ENCODE measurements at places on chromosomes 12 and 14.

DNA sequence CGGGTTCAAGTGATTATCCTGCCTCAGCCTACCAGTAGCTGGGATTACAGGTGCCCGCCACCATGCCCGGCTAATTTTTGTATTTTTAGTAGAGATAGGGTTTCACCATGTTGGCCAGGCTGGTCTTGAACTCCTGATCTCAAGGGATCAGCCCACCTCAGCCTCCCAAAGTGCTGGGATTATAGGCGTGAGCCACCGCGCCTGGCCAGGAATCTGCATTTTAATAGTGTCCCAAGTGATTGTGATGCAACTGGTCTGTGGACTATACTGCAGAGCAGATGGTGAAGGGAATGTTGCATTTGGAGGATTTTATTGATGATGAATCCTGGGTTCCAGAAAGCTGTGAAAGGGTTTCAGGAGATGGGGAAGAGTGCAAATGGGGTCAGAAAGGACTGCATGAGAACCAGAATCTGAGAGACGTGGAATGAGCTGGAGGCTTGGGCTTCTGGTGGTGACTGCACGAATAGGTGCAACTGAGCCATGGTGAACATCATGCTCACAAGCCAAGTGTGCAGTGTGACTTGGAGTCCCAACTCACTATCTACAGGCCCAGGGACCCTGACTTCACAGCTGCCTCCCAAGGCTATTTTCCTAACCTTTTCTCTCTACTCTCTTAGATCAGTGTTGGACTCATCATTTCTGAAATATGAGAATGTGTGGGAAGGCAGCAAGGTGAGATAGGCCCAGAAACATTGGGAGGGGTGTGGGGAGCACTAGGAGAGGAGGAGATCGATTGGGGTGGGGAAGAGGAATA lies 4.5 kb downstream of the RPS26 start:
- no peak for DNase-seq

DNA sequence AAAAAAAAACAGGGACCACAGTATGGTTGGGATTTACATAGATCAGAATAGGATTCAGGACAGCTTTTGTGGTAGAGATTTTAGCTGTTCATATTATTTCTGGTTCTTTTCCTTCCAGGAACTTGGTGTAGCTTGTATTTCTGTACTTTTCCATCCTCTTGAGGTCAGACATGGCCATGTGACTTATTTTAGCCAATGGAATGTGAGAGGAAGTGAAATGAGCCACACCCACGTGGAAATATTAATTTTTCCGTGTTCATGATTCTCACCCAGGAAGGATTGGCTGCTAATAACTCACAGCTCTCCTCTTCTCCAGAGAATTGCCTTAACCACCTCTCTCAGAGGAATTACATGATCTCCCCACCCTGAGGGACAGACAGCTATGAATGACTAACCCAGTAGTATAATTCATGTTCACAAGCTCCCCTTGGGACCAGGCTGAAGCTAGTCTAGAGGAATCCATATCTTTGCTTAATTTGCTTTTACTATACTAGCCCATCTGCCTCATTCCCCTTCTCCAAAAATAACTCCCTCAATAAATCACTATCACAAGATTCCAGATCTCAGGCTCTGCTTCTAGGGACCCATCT lies 340.4 kb downstream of the NUAK1 start:
- no peak for DNase-seq

DNA sequence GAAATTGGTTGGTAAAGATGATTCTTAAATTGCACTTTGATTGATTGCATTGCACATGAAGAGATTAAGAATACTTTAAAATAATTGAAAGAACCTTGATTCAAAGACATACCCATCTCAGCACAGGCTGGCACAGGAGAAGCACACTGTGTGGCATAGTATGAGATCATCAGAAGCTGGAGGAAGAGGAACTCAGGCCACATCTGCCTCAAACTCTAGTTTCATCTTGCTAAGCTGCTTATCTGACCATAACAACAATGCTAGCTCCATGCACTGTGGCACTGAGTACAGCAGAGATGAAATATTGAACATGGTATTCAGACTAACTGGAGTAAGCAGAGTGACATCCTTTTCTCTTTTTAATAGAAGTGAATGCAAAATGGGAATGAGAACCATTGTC lies 99.1 kb downstream of the TBC1D30 start:
- no peak for DNase-seq

GRCh38 chr12:109592905-109593272 lies 19.3 kb downstream of the MVK start:
- no peak for DNase-seq

DNA sequence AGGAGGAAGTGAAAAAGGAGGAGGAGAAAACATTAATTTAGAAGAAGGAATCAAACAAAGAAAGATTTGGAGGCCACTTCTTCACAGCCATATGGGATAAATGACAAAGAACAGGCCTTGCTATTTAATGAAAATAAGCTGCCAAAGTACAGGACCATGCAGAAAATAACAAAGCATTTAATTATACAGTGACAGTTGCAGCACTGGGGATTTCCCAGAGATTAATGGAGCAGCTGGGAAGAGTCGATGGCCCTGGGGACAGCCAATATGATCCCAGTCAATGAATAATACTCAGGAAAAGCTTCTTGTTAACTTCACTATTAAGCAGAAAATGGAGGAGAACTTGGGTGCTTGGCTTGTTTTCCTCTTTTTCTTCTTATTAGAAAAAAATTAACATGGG lies 34.6 kb downstream of the RERG start:
- DNase-seq: no peak

- no peak for DNase-seq
Observed at GRCh38 chr14:91365552-91365951, 52.1 kb downstream of the CCDC88C start.

DNA sequence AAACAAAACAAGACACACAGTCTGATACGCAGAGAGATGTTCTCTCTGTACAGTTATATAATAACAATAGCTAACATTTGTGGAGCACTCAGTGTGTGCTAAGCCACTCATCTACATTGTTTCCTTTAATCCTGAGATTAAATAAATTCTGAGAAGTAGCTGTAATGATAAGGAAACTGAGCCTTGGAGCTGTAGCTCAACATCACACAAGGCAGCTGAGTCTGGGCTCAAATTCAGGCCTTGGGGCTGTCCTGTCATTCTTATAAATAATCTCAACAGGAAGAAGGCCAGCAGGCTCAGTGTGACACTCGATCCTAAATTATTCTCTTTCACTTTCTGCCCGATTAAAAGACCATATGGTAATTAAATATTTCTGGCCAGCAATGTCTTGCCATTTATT lies 24.5 kb downstream of the CDKN1B start:
- no peak for DNase-seq

- DNase-seq: no peak
Observed at GRCh38 chr14:75460394-75460793, 32.6 kb downstream of the JDP2 start.

DNA sequence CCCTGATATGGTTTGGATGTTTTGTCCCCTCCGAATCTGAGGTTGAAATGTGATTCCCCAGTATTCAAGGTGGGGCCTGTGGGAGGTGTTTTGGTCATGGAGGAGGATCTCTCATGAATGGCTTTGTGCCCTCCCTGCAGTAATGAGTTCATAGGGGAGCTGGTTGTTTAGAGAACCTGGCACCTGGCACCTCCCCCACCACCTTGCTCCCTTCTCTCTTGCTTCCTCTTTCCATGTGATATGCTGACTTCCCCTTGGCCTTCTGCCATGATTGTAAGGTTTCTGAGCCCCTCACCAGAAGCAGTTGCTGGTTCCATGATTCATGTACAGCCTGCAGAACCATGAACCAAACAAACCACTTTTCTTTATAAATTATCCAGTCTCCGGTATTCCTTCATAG lies 32.6 kb downstream of the CD163L1 start:
- no peak for DNase-seq

DNA sequence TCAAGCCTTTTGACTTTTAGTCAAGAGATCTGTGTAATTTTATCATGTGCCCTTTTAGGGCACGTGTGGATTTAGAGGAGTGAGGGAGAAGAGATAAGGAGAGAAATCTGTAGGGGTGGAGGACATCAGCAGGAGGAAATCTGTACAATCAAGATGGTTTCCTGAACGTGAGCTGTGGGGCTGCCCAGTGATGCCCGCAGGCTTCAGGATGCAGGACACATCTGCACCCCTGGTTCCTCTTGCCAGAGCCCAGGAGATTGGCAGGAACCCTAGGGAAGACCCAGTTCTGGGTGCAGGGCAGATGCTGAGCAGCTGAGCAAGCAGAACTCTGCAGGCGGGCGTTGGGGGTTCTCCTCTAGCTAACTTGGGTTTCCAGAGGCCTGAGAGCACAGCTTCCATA lies 11.6 kb upstream of the TESPA1 start:
- no peak for DNase-seq

- DNase-seq: no peak
Observed at GRCh38 chr12:57296291-57296690, 45.3 kb upstream of the STAC3 start.

DNA sequence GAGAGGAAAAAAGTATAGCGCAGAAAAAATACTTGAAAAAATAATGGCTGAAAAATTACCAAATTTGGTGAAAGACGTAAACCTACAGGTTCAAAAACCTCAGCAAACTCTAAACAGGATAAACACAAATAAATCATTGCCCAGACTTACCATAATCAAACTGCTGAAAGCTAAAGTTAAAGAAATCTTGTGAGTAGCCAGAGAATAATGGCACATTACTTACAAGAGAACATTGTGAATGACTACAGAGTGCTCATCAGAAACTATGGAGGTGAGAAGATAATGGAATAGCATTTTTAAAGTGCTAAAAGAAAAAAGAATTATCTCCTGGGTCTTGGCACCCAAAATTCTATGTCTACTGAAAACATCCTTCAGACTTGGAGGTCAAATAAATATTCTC lies 36.0 kb downstream of the ATF1 start:
- DNase-seq: no peak

GRCh38 chr14:101564819-101565698 lies 3.8 kb downstream of the DIO3 start:
- no peak for DNase-seq

DNA sequence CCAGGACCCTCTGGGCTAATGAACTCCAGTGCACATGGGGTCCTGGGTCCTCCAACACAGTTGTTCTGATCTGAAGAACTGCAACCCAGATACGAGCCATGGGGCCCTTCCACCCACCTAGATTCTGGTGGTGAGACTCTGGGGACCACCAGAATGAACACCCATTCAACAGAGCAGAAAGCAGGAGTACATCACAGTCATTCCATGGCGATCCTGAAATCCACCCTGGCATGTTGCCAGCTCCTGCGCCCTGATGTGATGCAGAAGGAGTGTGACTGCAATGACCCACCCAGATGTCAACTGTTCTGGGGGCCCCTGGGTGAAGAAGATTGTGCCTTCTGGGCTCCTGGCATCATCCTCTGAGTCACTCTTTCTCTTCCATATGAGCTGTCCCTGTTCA lies 211.6 kb downstream of the KIF26A start:
- no peak for DNase-seq

DNA sequence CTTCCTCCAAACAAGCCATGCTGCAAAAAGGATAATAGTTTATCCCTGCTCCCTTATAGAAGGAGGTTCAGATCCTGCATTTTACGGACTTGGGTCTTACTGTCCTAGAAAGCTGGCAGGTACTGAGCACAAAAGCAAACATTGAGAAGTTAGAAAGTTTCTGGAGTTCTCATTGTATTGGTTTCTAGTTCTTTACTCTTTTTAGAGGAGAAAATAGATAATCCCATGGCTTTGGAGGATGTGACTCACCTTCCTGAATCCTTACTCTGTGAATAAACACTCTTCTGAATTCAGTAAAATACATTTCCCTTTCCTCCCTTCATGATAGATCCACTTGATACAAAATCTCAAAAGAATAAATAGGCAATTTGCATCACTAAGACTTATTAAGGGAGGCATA lies 188.9 kb downstream of the NPAS3 start:
- DNase-seq: no peak

- DNase-seq: no peak
Observed at GRCh38 chr14:103905842-103906456, 22.3 kb upstream of the TDRD9 start.

DNA sequence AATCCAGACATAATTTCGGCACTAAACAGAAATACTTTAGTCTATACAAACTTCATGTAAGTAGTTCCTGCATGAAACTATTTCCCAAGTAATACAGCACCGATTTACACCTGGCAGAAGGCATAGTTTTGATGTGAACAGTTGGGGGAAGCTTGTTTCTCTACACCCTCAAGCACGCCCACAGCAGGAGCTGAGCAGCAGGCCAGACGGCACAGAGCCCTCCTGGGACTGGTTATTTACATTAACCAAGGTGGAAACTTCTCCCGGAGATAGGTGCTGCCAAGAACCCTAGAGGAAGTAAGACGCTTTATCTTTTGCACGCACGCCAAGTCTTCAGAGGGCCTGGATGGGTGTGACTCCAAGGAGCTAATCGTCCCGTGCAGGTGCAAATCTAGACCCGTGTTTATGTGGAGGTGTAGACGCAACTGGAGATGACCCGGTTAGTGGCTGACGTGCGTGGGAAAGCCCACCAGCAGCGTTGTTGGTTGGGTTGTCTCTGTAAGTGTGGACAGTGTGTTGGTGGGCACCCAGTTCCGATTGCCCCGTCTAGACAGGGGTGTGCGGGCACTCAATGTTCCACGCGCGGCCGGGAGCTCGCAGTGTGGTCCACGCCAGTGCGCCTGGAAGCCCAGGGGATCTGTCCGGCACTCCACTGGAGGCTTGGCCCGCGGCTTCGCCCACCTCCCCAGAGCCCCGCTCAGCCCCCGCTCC lies 767 bp upstream of the TCP11L2 start:
- peak; percentile 60 for DNase-seq

- DNase-seq: no peak
Observed at GRCh38 chr12:76830436-76830835, 48.4 kb downstream of the CSRP2 start.
